ENCODE measurements at places on chromosomes 6 and 20.

GRCh38 chr6:105810105-105810921, 275.8 kb upstream of the PRDM1 start:
- no peak for DNase-seq

DNA sequence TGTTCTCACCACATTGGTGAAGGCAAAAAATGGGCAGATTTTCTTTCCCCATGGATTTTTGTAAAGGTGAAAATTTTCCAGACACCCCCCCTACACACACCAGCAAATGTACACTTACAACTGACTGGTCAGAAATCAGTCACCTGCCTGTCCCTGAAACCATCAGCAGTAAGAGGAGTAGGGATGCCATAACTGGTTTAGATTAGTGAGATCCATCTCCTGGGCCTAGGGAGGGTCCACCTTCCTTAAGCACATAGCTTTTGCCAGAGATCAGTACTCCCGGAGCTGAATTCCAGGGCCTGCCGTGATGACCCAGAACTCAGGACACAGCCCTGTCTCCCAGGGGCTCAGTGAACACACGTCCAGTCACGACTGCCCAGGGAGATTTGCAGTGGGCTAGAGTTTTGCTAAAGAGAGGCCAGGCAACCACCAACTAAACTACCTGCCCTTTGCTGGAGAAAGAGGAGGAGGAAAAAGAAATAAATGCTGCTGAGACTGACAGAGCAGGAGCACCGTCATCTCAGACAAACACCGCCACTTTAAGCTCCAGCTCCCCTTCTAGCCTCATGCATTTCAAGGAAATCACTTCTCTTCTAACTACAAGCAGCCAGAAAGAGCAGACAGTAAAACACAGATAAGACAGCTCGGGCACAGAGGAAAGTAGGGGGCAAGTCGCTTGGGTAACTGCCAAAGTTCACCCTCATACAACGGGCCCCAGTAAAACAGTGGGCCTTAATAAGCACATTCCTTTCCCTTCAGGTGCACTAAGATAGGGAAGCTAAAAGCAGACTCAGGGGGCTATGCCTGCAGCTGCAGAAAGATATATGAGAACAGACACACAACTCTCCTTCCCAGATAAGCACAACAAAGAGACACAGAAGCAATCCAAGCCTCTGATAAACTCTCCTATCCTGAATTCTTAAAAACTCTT, 82.6 kb upstream of the SPTLC3 start:
- DNase-seq = no peak

GRCh38 chr6:52489881-52490280, 69.7 kb downstream of the EFHC1 start:
- DNase-seq = no peak

DNA sequence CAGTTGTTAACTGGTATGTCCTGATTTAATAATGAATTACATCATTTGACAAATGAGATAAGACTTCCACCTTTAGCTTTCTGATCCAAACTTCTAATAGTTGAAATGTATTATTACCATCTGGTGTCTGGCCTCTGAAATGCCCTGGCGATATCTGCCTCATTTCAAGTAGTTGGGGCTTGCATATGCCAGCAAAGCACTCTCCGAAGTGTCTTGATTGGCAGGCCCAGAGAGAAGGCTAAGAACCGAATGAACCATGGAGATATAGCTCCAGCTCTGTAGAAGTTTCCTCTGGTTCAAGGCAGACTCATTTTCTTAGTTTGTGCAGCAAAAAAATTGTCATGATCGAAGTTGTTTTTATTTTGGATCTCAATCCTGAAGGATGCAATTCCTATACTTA, 13.4 kb upstream of the HIVEP2 start:
- no peak for DNase-seq

- DNase-seq = no peak
Measured at GRCh38 chr6:93581371-93581770, 162.0 kb upstream of the EPHA7 start.

DNA sequence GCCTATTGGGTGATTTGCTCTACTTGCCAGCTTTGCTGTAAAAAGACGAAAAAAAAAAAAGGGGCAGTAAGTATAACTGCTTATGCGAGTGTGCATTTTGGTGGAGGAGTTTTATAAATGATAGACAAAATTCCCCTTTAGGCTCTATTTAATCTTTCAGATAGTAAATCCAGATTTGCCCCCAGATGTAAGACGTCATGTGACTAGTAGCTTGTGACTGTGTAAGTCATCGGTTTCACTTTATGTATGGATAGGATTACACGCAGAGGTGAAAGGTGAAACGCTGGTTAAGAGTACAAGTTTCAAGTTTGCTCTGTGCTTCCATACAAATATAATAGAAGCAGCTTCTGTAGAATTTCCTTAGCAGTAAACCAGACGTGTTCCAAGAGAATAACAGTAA, 7.9 kb downstream of the RAB32 start:
- no peak for DNase-seq

GRCh38 chr6:170229851-170230519, 60.9 kb downstream of the DLL1 start:
- DNase-seq = no peak

GRCh38 chr6:128807577-128807976, 75.4 kb upstream of the LAMA2 start:
- DNase-seq = peak; percentile 17

GRCh38 chr20:10419550-10420133, 14.4 kb downstream of the MKKS start:
- no peak for DNase-seq

- no peak for DNase-seq
Measured at GRCh38 chr6:134708079-134708478, 241.8 kb downstream of the ALDH8A1 start.

GRCh38 chr20:49452011-49452482, 30.4 kb downstream of the KCNB1 start:
- no peak for DNase-seq

- peak; percentile 65 for DNase-seq
Measured at GRCh38 chr20:57265336-57265996, 975 bp downstream of the BMP7 start.
